ENCODE measurements at places on chromosomes 16 and 17.

- DNase-seq: no peak
These were observed 170.3 kb downstream of the FOXL1 start for GRCh38 chr16:86748652-86749051.

- DNase-seq: no peak
These were observed 38.2 kb downstream of the ABCC6 start for GRCh38 chr16:16185095-16185494.

DNA sequence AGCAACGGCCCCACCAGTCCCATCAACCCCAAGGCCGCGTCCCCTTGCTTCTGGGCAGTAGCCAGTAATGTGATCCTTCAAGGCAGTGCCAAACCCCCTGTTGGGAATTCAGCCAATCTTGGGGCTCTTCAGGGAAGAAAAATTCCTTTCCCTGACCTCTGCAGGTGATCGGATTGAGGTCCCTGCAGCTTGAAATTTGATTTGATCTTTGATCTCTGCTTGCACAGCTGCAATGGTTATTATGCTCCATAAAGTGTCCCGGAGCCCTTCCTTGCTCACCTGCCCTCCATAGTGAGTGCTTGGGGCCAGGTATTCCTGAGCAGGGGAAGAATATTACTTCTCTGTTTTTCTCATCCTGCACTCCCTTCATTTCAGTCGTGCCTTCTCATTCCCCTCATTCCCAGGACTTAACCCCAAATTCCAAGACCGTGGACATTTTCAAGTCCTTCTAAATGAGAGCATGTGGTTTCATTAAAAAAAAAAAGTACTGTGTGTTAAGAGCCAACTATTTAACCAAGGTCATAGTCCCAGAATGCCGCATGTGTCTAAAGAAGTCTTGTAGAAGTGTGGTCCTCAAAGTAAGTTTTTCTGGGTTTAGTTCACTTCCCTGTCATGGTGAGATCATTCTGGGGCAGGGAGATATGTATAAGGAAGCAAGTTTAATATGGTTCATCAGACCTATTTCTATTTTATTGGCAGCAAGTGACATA lies 56.3 kb downstream of the SOX9 start:
- no peak for DNase-seq

GRCh38 chr17:6986676-6987075 lies 9.2 kb upstream of the ALOX12 start:
- DNase-seq: no peak

DNA sequence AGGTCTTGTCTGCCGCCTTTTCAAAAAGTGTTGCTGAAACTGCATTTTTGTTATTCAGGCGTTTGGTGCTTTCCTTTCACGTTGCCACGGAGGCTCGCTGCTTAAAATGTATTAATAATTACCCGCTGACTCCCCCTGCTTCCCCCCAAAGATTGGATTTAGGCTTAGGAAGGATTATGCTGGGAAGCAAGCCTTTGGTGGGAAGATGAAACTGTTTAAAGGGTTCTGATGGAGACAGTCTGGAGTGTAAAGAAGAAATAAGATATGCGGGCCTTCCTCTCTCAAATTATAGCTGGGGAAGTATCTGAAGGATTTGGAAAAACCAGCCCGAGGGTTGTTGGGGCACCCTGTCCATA lies 1.1 kb downstream of the KSR1 start:
- no peak for DNase-seq

- DNase-seq: no peak
These were observed 407.2 kb upstream of the CCL2 start for GRCh38 chr17:33847900-33848299.
